ENCODE measurements at places on chromosomes 13 and 19.

DNA sequence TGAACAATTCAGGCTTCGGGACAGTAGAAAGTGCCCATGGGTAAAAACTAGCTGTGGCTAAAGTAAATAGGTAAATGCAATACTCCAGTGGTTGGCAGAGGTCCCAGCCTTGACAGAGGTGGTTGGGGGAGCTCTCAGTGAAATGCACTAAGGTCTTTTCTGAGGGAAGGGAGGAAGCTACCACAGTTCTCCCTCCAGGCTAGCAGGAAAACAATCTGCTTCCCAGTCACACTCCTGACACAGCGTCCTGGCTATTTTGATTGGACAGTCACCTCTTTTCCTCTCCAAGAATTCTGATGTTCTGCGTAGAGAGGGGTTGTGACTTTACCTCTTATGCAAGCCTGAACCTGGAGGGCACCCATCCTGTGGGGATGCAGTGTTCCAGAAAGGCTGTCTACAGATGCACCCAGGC, 128.7 kb downstream of the CYSLTR2 start:
- DNase-seq, result no peak

DNA sequence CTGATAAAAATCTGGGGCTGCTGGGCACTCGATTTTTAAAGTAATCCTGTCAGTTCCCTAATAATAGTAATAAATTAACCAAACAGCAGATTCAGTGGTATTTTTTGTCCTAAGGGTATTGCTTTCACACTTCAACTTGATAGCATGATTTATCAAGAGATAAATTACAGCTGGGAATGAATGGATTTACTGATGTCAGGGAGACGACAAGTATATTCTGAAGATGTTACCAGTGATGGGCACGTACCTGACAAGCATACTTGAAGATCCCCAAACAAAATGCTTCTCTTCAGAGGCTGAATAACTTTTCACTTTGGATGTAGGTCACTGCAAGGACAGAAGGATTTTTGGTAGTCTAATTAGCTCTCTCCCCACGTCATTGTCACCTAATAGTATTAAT, 82.0 kb downstream of the OLFM4 start:
- DNase-seq, result no peak

- no peak for DNase-seq
These were observed 31.8 kb upstream of the PSG9 start for GRCh38 chr19:43300876-43301765.

GRCh38 chr19:13014101-13014920, 19.0 kb downstream of the NFIX start:
- no peak for DNase-seq

GRCh38 chr19:58566989-58567388, 6.1 kb downstream of the MZF1 start:
- DNase-seq, result no peak

DNA sequence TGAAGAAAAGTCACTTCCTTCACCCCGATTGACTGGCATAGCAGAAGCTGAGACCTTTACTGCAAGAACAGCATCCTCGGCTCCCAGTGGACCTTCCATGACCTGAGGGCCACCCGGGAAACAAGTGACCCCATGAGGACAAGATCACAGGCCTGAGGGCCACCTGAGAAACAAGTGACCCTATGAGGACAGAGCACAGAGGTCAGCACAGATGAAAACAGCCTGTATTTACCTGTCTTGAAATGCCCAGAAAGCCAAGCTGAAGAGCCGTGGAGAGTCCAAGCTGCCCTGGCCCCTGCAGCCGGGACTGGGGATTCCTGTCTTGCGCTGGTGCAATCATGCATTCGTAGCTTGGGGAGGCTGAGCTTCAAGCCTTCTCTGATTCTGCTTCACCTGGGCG, 114.2 kb upstream of the SPACA7 start:
- DNase-seq, result no peak

DNA sequence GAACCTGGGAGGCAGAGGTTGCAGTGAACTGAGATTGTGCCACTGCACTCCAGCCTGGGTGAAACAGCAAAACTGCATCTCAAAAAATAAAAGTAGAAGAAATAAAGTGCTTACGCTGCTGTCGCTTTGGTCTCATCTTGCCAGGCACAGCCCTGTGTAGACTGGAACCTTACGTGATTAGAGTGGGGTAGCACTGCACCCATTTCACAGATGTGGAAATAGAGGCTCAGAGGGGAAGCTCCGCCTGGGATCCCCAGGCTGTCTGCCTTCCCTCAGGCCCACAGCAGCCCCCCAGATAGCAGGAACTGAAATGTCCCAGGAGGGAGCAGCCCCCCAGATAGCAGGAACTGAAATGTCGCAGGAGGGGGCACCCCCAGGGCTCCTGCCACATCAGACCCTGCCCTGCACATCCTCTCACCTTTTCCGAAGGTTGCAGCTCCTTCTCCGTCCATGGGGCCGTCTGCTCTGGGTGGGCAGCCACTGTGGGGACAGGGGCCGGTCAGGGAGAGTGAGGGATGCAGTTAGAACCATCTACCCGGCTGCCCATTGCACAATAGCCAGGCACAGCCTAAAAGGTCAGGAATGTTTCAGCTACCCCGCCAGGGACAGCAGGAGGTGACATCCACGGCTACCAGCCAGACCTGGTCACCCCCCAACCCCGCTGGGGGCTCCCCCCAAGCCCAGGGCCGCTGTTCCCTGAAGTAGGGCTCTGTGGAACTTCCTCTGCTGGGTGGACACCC, 1.9 kb downstream of the PLIN4 start:
- DNase-seq, result no peak

- DNase-seq, result no peak
These were observed 152.2 kb downstream of the DCT start for GRCh38 chr13:94327318-94327717.

- DNase-seq, result no peak
These were observed 161.0 kb downstream of the KCTD12 start for GRCh38 chr13:76725211-76725610.

DNA sequence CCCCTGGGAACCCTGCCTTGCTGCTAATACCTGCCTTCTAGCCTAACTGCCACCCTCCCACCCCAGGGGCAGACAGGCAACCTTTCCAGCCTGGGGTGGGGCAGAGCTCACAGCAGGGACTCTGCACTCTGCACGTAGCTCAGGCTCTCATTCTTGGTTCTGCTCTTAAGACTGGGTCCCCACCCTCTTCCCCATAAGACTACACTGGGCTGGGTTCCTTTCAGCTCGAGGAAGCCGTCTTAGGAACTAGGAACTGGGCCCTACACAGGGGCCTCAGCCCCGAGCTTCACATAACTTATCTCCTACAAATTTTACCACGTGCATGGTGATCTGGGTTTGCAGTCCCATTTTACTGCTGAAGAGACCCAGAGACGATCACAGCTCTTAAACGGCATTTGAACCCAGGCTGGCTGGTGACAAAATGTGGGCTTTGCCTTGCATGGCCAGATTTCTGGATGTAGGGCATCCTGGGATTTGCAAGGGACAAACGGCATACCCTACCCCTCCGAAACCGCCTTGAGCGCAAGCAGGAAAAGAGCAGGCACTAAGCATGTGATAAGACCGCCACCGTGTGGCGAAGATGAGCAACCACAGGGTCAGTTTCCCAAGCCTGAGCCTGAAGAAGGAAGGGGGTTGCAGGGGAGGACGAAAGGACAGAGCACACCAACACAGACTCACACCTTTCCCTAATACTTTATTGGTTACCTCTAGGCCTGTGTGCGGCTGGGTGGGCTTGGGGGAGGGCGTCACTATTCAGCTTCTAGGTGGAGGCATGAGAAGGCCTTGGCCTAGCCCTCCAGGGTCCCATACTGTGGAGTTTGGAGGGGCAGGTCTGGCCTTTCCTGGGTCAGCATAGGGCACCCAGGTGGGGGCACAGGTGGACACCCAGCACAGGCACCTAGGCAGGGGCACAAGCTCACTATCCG, 5.1 kb downstream of the JUNB start:
- DNase-seq, result peak; percentile 60

DNA sequence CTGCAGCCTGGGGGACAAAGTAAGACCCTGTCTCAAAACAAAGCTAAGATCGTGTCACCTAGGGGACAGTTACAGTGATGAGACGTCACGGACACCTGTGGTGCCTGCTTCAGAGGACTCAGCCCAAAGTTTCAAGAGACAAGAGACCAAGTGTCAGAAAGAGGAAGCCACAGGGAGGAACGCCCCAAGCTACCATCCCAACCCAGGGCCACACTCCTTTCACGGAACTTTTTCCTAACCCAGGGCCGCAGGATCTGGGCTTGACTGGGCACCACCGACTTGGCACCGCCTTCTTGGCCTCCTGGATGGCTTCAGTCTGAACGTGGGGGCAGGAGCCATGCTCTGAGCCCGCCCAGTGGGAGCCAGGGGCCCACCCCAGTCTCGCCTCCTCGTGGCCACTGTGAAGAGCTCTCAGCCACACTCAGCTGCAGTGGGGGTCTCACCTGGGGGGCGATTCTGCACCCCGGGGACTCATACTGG, 8.5 kb downstream of the MOB3A start:
- DNase-seq, result no peak

GRCh38 chr19:50477751-50478515, 1.3 kb upstream of the GARIN5A start:
- DNase-seq, result no peak

DNA sequence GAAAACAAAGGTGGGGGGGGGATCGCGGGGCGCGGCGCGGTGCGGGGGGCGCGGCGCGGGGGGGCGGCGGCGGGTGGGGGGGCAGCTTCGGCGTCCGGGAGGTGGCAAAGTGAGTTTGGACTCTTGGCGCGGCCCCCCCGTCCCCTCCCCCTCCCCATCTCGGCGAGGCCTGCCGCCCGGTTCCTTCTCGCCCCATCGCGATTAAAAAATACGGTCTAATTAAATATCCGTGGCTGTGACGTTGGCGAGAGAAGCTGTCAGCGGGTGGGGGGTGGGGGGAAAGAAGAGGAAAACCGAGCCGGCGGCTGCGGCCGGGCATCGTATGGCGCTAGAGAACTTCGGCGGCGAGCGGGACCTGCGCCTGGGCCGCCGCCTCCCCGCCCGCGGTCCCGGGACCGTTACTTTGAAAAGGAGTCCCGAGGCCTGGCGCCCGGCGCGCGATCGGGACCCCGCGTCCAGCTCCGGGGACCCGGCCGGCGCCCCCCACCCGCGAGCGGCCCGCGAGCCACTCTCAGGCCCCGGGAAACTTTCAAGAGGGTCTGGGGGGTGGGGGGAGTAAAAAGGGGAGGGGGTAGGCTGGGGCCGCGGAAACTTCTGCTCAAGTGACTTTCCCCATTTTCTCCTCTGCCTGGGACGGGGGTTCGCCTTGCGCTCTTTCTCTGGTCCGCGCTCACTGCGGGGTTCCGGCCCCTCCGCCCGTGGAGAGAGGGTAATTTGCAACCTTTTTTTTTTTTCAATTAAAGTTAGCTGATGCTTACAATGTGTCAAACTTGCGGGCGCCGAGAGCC, 146.3 kb upstream of the ZNF536 start:
- DNase-seq, result no peak
